Cardiac muscle cell (in vitro differentiated cells and primary cell): ENCODE measurements at places on chromosomes 1 and 21.
A peak's percentile ranks its signal among the peaks of the same experiment; 100 is the strongest.

GRCh38 chr1:178172939-178173338 lies 79.0 kb downstream of the RASAL2 start:
- no peak for DNase-seq

DNA sequence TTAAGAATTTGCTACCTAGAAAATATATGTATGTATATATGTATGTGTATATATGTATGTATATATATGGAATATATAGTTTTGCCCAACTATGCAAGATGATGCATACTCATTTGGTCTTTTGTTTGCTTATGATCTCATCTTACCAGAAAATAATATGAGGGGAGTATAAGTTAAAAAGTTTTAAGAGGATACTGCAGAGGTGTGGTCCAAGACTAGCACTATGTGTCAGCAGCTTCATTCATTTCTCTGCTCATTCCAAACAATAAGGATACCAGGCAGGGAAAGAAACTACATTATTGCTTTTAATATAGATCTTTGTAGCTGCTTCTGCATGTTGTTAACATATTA lies 22.8 kb downstream of the RCOR3 start:
- DNase-seq, result no peak

GRCh38 chr1:9719978-9720722 lies 68.6 kb downstream of the PIK3CD start:
- no peak for DNase-seq

DNA sequence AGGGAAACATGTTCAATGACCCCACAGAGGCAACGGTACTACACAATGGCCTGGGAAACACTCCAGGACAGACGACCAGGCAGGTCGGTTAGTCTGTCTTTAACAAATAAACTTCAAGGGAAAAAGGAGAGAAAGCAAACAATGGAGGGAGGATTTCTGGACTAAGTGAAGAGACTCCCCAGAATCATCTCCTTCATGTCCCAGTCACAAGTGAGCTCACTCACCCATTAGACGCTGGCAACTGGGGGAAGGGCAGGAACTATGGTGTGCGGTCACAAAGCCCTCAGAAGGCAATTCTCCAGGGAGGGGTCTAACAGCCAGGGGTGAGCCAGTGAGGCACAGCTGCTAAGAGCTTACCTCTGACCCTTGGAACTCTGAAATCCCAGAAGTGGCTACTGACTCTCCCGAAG lies 55.7 kb upstream of the NADK start:
- DNase-seq, result no peak

DNA sequence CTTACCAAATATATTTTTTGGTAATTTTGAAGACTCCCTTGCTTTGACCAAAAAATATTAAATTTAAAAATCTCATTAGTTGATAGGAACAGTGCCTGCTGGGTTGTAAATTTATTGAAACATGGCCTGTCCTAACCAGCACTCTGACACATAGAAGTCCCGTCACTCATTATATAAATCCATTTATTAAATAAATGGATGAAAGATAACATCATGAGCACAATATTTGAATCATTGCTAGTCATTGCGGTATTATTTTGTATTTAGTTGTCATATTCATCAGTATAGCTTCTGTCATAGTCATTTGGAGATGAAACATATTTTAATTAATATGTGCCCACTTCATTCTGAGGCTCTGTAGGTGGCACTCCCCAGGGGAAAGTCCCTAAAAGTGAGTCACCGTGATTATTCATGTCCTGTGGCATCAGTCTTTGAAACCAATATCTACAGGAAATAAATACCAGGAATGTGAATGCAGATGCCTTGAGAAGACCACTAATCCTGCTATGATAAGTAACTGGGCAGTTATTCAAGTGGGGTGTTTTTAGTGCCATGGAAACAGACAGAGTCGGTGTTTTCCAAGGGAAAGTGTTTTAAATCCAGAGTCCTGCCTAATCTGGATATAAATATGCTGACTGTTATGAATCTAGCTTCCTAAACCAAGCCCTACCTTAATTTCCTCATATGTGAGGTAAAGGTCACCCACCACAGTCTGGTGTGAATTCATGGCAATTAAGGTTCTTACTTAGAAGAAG lies 302.0 kb downstream of the DUSP10 start:
- no peak for DNase-seq

DNA sequence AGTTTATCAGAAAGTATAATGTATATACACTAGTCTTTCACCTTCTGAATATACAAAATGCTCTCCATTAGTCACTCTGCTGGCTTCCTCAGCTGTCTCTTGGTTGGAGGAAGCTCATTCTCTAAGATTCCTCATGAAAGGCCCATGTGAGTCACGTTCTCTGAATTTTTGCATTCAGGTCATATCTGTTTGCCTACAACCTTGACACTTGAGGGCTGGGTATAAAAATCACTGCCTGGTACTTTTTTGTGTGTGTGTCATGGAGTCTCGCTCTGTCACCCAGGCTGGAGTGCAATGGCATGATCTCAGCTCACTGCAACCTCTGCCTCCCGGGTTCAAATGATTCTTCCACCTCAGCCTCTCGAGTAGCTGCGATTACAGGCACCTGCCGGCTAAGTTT lies 2.8 kb upstream of the GALNT2 start:
- DNase-seq, result no peak

DNA sequence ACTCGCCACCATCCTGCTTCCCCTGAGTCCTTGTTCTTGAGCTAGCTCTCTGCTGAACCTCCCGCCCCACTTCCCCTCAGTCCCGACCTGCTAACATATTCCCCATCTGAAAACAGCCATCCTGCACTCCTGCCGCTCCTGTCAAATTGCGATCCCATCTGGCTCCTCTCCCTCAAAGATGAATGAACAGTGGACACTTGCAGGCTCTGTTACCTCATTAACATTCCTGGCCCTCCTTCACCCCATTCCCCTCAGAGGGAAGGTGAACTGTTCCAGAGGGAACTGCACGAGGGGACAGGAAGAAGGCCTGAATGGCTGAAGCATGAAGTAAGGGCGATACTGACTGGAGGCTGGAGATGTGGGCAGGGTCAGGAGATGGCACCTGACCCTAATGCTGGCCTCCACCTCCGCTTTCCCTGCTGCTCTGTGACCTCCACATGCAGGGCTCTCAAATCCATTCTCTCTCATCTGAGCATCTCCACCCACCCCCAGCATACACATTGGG lies 7.4 kb upstream of the CELSR2 start:
- DNase-seq, result peak; percentile 15

DNA sequence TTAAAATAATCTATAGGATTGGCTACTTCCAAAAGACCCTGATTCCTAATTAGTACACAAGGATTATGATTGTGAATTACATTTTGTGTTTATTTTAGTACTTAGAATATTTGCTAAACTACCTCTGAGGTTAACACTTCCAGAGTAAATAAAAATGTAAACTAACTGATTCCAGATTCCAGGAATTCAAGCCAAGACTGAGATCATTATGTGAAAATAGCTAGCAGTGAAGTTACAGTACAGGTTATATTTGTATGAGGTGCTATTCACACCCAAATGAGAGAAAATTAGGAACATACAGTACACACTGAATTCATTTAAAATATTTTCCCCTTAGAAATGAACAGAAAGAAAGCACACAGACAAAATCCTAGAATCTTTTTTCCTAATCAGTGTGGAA lies 28.8 kb downstream of the TTLL7 start:
- DNase-seq, result no peak
